Activated T-cell treated with anti-CD3 and anti-CD28 coated beads, Interleukin-2, amount 50 U/mL, for 72 hours (primary cell): ENCODE measurements at places on chromosomes 2 and 18.

DNA sequence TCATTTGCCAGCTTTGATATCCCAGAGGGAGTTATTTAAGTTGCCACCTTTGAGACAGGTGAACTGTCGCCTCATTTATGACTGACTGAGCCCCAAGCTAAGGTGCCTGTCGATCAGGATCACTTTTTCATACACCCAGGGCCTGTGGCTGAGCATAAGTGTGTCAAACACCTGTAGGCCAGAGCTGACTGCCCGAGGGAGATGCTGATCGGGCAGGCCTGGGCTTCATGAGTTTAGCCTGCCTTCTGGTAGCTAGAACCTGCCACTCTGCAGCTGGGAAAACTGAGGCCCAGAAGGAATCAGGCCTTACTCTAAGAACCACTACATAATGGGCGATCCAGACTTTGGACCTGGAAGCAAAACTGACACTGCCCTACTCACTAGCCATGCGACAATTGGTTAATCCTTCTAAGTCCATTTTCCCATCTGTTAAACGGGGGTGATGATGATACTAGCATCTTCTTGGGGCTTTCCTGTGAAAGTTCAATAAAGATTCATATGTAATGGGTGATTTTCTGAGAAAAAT is 188.7 kb upstream of the GLI2 start:
- DNase-seq, result no peak

GRCh38 chr2:66569321-66569851 is 134.5 kb downstream of the MEIS1 start:
- DNase-seq, result no peak

DNA sequence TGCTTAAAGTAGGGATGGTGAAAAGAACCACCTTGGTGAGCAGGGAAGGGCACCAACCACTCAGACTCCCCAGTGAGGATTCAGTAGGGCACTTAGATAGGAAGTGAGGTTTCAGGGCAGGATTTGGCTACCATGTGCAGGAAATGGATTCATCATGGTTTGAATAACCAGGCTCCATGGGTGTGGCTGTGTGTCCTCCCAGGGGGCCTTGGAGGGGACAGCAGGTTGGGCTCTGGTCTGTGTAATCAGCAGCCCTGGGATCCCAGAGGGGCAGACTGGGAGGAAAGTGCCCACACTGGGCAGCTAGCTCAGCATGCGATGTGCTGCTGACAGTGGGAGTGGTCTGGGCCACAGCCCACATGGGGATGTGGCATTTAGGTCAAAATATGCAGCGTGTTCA is 224.6 kb downstream of the CELF4 start:
- DNase-seq, result no peak

GRCh38 chr18:25875551-25876240 is 214.7 kb downstream of the SS18 start:
- DNase-seq, result no peak

DNA sequence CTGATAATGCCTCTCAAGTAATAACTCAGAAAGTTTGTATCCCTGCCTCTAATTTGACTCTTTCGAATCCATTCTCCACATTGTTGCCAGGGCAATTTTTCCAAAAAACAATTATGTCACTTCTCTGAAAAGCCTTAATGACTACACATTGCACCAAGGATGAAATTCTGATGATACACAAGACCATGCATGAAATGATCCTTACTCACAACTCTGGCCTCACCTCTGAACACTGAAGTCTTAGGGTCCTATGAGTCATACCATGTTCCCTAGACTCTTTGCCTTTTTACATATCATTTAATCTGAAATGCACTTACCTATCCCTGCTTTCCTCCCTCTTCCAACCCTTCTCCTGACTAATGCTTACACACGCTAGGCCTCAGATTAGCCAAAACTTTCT is 51.0 kb downstream of the WDPCP start:
- DNase-seq, result no peak

GRCh38 chr2:9167718-9168657 is 38.6 kb upstream of the ASAP2 start:
- no peak for DNase-seq

- no peak for DNase-seq
Measured at GRCh38 chr2:1418566-1418965, 5.3 kb downstream of the TPO start.
